Type B pancreatic cell (in vitro differentiated cells): ENCODE measurements at places on chromosomes 16 and 17. TPM values are rescaled to one million over a fixed set of nuclear protein-coding genes. Genes with fewer than 3 reads are reported as not detected.

Gene RNF112
- total RNA-seq: 0.60 and 1.2 TPM in 2 replicates

Gene TEKT1
- 0.24 and 1.6 TPM in 2 replicates for total RNA-seq

Gene SPN
- total RNA-seq: 0.14 and 0.31 TPM in 2 replicates

DNA sequence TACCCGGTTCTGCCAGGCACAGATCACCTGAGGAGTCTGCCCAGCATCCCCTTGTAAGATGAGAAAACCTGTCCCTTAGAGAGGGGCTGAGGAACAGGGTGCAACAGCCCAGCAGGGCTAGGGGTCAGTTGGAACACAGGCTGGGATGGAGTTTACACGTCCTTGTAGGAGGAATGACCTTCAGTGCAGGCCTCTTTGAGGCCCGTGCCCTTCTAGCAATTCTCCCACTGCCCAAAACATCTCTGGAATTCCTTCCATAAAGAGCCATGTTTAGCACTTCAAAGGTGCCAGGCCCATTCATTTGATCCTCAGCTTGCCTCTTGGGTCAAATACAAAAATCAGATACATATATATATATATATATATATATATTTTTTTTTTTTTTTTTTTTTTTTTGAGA lies 4.5 kb downstream of the CTNS start:
- DNase-seq: no peak
